Fibroblast of the aortic adventitia (primary cell): ENCODE measurements at places on chromosomes 13 and 19. TPM values are rescaled to one million over a fixed set of nuclear protein-coding genes. Genes with fewer than 3 reads are reported as not detected.

LGALS14 gene
- total RNA-seq: not detected in 2 replicates

DCLK1 gene
- total RNA-seq: 67.8 and 80.0 TPM in 2 replicates

CEACAM21 gene
- total RNA-seq: not detected in 2 replicates

ZNF701 gene
- 8.4 and 12.6 TPM in 2 replicates for total RNA-seq

ZNF235 gene
- total RNA-seq: 1.4 and 4.9 TPM in 2 replicates

PTH2 gene
- total RNA-seq: not detected in 2 replicates

LAIR1 gene
- not detected in 2 replicates for total RNA-seq

CGB3 gene
- not detected in 2 replicates for total RNA-seq

UBE2L5 gene
- under 0.01 TPM in 1 of 2 replicates, not detected in the other for total RNA-seq

SOX1 gene
- total RNA-seq: not detected in 2 replicates

BEST2 gene
- not detected in 2 replicates for total RNA-seq

CPAMD8 gene
- 0.18 and 2.5 TPM in 2 replicates for total RNA-seq

SLC6A16 gene
- 0.09 TPM in 1 of 2 replicates, not detected in the other for total RNA-seq
